ENCODE measurements at places on chromosomes 16 and 17.
A peak's percentile ranks its signal among the peaks of the same experiment; 100 is the strongest.

DNA sequence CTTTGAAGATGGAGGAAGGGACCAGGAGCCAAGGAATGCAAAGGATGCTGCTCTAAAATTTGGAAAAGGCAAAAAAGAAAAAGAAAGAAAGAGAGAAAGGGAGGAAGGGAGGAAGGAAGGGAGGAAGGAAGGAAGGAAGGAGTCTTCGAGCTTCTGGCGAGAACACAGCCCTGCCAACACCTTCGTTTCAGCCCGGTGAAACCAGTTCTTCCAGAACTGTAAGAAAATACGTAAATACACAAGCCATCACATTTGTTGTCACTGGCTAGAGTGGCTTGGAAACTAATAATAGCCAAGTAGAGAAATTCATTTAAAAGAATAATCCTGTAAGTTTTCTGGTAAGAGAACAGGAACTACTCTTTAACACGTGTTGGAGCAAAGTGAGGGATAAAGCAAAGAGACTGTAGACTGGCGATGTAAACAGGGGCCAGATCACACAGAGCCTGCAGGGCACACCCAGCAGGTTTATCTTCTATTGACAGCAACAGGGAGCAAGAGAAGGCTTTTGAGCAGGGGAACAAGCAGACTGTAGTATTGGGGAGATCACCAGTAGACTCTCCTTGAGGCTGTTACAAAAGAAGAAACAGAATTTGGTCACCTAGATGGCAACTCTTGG is 188.7 kb upstream of the MPHOSPH6 start:
- DNase-seq, result no peak

GRCh38 chr17:50361561-50362480 is 11.2 kb downstream of the MRPL27 start:
- DNase-seq, result peak; percentile 57

DNA sequence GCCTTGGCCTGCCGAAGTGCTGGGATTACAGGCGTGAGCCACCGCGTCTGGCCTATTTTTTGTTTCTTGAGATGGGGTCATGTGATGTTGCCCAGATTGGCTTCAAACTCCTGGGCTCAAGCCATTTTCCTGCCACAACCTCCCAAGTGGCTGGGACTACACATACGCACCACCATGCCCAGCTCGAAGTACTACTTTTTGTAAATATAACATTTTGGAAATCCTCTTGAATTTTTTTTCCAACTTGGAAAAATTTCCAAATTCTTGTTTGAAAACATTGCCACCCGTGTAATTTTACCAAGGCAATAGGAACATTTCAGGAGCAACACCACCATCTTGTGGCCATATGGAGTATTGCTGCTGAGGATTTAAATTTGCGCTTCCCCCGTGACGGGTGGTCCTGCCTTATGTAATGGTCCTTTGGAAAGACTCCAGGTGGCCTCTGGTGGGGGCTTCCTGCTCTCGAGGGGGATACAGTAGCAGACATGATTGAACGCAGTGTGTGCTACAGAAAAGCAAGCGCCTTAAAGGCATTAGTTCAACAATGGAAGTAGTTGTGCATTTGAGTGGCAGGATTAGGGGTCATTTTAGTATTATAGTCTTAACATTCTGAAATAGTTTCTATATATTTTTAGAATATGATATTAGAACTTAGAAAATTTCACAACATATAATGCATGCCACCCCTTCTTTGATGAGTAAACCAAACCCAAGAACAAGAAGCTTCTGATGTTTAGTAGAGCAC is 8.0 kb downstream of the FLYWCH1 start:
- DNase-seq, result no peak

DNA sequence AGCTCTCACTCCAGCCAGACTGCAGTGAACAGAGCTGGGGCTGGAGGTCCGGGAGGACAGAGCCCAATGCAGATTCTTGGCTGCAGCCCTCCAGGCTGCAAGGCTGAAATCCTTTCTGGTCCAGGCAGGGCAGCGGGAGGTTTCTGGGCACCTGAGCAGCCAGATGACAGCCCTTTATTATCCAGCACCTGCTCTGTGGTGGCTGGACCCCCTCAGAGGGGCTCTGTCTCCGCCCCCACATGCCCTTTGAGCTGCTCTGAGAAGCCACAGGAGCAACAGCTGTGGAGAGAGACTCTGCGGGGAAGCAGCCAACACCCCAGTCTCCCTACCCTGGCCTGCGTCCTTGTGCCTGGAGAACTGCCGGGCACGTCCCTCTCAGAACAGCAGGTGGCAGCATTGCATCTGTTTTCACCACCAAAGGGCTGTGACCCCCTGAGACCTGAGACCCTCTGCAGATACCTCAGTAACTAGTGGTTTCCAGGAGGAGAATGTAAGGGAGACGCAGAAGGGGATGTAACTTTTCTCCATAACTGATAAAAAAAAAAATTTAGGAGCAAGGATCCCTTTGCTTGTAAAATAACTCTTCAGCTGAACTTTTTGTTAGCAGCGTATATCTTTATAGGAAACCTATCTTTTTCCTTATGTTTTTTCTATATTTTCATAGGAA is 3.7 kb upstream of the CNP start:
- DNase-seq, result peak; percentile 82

DNA sequence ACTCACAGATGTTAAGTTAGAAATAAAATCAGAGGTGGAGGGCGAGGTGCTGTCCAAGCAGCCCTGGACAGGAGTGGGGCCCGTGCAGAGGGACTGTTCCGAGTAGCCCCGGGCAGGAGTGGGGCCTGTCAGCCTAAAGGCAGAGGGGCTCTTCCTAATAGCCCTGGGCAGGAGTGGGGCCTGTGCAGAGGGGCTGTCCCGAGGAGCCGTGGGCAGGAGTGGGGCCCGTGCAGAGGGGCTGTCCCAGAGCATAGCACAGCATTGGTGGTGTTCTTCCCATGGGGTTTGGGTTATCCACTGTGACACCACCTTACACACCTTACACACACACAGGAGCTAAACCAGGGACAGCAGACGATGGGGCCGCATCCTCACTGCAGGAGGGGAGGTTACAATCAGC is 10.4 kb downstream of the CEP131 start:
- no peak for DNase-seq

Measured in left lung (tissue), 14 donors.